Hematopoietic multipotent progenitor cell treated with erythropoietin and hydrocortisone succinate and interleukin-3 and kit ligand, for 6 days (in vitro differentiated cells): ENCODE measurements at places on chromosomes 4 and X.
A peak's percentile ranks its signal among the peaks of the same experiment; 100 is the strongest.

DNA sequence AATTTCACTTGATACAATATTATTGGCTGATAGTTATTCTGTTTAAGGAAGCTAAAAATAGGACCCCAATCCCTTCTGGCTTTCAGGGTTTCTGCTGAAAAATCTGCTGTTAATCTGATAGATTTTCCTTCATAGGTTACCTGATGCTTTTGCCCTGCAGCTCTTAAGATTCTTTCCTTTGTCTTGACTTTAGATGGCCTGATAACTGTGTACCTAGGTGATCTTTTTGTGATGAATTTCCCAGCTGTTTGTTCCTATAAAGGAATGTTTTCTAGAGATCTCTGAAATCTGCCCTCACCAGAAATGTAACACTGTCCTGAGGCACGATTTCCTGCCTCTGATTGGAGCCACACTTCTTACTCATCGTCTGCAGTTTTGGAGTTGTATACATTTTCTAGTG lies 69.4 kb upstream of the PRDM5 start:
- DNase-seq = no peak

GRCh38 chr4:145852256-145852839 lies 86.3 kb downstream of the ZNF827 start:
- DNase-seq = peak; percentile 42

- no peak for DNase-seq
These were observed 204.3 kb upstream of the HCCS start for GRCh38 chrX:10906866-10907265.

GRCh38 chr4:102610476-102610875 lies 109.3 kb downstream of the NFKB1 start:
- DNase-seq = no peak

DNA sequence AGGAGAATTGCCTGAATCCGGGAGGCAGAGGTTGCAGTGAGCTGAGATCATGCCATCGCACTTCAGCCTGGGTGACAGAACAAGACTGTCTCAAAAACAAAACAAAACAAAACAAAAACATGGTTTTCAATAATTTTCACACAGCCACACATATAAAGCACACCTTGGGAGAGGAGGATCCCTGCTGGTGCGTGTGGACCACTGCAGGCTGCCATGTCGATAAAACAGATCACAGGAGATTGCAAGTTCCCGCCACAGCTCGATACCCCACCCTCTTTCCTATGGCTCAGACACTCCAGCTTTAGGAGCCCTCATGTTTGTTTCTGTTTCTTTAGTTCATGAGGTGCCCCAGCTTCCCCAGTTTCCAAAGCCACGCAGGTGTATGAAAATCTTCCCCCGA lies 31.3 kb upstream of the CLDN24 start:
- DNase-seq = peak; percentile 23

DNA sequence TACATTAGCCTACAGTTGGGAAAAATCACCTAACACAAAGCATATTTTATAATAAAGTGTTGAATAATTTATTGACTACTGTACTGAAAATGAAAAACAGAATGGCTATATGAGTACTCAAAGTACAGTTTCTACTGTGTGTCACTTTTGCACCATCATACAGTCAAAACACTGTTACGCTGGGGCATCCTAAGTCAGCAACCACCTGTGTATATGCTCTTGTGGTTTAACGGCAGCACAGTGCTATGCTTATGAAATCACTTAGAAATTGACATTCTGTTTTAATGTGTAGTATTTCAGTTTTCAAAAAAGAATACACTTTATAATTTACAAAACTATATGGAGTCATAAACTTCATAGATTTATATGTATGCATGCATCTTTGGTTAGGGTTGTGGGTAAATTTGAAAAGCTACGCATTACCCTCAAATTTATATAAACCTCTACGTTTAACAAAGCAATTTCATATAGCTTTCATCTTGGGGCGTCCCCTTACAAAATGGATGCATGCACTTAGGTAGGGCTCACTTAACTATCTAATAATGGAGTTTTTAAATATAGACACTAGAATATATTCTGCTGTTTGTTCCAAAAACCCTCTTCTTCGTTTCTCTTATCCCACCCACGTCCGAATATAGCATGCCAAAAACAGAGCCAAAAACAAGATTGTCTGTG lies 690 bp upstream of the NEIL3 start:
- DNase-seq = peak; percentile 44

DNA sequence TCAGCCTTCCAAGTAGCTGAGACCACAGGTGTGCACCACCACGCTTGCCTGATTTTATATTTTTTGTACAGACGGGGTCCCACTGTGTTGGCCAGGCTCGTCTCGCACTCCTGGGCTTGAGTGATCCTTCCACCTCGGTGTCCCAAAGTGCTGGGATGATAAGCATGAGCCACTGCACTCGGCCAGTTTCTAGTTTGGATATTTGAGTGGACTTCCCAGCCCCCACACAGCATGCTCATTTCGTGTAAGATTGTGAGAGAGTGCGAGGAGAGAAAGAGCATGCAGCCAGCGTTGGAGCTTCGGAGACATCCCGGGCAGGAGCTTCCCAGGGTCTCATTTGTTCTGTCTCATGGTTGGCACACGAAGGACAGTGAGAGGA lies 31.8 kb downstream of the ARSD start:
- DNase-seq = no peak

GRCh38 chrX:10350981-10351380 lies 194.2 kb downstream of the CLCN4 start:
- no peak for DNase-seq

DNA sequence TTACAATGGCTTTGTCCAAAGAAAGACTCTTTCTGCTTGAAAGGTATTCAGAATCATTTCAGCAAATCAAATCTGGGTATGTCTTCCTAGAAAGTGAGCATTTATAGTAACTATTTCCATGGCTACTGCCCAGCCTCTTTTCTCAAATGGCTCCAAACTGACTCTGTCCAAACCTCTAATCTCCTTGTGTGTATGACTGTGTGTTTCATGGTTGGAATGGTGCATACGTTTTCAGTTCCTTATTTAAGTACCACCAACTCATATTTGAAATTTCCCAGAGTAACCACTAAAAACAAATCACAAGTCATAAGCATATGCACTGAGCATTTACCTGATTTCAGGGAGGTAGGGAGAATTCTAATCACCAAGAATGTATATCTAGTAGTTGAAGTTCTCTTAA lies 106.0 kb downstream of the TMEM144 start:
- DNase-seq = no peak

DNA sequence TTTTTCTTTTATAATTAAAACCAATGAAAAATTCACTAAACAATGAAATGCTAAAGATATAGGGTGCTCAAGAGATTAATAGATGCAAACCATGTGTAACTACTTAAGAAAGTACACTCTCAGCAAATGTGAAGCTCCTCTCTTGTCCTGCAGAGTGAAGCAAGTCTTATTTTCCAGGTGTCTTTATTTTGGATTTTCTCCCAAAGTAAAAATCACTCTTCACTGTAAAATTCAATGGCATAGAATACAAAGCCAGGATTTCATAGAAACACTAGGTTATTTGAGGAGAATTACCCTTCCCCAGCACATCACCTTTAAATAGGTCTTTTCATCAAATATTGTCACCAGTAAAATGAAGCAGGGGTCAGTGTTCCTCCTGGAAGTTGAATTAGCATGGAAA lies 57.0 kb upstream of the GIMD1 start:
- DNase-seq = no peak

DNA sequence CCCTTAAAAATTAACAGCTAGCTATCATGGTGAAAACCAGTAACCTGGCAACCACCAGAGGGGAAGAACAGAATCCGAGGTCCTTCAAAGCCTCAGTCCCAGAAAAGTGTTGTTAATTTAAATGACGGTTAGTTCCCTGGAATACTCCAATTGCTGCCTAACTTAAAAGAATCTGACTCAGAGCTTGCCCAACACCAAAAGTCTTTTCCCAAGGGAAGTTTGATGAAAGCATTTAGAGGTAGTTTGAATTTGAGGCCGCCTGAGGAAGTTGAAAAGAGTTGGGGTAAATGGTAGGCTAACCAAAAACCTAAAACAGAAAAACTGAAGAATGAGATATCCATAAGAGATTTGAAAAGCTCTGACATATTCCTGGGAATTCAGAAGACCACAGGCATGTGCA lies 46.6 kb downstream of the IL13RA2 start:
- no peak for DNase-seq

DNA sequence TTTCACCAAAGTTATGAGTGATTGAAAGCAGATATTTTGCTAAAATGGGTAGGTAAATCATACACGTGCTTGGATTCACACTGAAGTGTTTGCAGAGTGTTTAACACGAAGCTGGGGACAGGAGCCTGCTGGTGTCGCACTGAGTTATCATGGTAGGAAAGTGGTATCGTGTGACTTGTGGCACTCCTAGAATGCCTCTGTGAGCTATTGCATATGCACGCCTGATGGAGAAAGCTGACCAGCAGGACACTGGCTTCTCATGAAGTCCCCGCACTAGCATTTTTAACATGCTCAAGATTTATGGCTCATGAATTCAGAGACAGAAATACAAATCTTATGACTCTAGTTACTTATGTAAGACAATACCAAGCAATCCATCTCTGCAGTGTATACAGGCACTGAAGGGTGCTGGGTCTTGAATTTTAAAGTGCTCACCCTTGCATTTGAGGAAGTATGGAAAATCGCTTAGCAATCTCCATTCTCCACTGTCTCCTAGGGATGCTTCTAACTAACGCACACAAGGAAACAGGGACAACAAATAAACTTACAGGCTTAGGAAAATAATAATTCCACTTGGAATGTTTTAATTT lies 19.8 kb downstream of the VCX3B start:
- no peak for DNase-seq

GRCh38 chr4:74174941-74175340 lies 17.0 kb downstream of the MTHFD2L start:
- DNase-seq = no peak

- DNase-seq = no peak
These were observed 185.6 kb downstream of the ADAMTS3 start for GRCh38 chr4:72383439-72383838.

GRCh38 chr4:55733932-55734331 lies 85.7 kb upstream of the EXOC1L start:
- DNase-seq = peak; percentile 91

DNA sequence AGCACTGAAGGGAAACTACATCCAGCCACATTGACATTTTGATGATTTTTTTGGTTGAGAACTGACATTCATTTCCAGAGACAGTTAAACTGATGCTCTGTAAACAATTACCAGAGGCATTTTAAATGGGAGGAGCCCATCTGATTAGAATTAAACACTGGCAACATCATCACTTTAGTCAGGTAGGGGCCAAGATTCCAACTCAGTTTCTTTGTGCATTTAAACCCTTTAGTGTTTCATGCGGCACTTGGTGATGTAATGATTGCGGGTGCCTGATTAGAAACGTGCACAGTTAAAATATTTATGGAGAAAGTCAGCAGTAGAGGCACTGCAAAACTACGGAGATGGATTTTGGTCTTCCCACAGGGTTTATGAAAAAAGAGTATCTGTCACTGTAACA lies 16.1 kb downstream of the TNIP3 start:
- DNase-seq = no peak

DNA sequence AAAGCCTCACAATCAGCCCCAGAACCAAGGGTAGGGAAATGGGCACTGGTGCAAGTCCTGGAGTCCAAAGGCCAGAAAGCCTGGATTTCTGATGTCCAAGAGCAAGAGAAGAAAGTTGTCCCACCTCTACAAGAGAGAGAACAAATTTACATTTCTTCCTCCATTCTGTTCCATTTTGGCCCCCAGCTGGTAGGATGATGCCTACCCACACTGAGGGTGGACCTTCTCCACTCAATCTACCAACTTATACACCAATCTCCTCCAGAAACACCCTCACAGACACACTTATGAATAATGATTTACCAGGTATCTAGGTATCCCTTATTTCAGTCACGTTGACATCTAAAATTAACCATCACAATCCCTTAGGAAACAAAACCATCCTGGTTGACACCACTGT lies 367.8 kb upstream of the GRIA3 start:
- no peak for DNase-seq

DNA sequence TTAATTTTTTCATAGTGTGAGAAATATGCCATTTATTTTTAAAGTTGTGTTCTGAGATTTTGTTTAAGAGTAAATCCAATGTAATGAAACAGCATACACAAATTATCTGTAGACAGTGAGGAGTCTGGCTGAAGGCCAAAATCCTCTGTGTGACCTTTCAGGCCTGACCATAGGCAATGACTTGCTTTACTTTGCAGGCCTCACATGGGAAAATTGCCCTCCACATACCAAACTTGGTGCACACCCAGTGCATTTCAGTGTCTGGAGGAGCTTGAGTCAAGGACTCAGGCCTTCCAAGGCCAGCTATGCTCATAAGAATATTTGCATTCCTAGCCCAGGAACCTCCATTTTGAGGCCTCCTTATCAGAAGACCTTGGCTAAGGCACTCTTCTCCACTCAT lies 430.1 kb downstream of the GABRG1 start:
- peak; percentile 14 for DNase-seq

- peak; percentile 23 for DNase-seq
These were observed 175.9 kb downstream of the DCLK2 start for GRCh38 chr4:150253965-150254630.

GRCh38 chr4:184156163-184156920 lies 61.3 kb downstream of the ENPP6 start:
- no peak for DNase-seq

DNA sequence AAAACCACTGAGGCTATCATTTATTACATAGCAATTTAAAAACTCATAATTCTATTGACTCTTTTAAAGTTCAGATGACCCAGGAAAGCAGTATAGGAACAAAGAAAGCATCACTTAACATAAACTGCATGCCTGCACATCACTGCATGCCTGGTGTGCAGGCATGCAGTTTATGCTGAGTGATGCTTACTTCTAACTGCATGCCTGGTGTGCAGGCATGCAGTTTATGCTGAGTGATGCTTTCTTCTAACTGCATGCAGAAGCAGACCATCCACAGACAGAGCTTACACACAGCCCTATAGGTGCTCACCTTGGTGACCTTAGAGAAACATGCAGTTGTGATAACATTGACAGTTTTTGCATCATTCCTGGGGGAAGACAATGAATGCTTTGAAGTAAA lies 17.0 kb downstream of the SDAD1 start:
- DNase-seq = no peak

DNA sequence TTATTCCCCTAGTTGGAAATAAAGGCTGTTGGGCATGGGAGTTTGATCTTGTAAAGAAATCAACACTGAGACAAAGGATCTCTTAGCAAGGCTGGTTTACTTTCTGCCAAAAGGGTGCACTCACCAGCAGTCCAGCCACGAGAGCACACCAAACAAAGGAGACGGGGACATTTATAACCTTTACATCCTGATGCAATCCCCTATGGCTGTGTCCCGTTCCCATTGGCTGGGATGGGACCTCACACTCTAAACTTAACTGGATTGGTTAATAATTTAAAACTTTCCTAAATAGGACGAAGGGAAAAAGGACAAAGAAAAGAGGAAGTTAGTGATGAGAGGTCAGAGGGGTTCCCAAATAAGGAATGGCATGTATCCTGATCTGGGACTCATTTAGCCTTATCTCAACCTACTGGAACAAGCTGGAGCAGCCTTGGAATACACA lies 17.9 kb downstream of the METAP1 start:
- DNase-seq = no peak
